ENCODE measurements at places on chromosomes 12 and 14. TPM values are rescaled to one million over a fixed set of nuclear protein-coding genes. Genes with fewer than 3 reads are reported as not detected.

DNA sequence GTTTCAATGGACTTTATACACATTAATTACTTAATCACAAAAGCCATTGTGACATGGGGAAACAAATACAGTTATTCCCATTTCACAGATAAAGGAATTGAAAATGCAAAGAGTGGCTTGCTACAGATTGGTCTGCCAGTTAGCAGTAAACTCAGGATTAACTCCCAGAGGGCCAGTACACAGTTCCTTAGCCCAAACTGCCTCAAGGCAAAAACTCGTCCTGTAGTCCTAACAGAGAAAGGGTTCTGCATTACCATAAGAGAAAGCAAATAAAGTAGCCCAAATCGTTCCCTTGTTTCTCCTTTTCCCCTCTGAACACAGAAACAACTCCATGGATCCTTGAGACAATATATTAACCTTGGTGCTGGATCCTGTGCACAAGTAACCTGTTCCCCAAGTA lies 274.4 kb downstream of the LRIG3 start:
- no peak for DNase-seq

DNA sequence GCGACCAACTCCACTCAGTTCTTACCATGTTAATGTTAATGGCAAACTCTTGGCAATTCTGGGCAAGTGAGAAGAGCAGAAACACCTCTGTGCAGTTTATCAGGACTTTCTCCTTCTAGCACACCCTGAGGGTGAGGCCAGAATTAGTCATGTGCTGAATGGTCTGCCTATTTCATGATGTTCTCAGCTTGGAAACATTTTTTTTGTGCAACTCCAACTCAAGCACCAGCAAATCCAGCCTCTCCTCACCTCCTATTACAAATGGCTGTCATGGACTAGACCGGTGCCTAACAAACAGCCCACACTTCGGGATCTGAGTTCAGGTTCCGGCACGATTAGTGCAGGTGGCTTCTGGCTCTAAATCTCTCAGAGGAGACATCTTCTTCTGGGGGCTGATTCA lies 246.0 kb downstream of the ZFP36L1 start:
- DNase-seq: no peak

DNA sequence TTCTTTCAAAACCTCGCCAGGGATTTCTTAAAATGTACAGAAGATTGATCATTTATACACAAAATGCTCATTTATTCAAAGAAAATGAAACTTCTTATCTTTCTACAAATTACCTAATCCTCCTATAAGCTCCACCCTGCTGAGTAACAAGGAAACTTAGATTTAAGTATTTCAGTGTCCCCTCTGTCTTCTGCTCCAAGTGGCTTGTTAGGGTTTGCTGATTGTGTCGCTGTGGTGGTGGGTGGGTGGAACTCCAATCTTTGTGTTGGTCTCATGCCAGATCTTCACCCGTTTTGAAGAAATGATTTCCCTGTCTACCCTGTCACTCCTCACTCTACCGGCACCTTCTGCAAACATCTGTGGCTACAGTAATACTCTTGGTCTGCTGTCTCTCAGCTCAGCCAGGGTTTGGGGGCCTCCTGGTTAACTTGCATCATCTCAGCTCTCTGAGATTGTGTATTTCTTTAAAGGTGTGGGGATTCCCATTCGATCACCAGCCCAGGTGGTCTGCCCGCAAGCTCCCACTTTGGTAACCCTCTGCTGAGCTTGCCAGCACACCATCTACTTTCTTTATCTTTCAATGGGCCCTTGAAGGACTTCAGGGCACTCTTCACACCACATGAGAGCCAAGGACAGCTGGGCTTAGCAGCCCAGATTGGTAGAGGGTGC lies 73.8 kb downstream of the DRAM1 start:
- DNase-seq: no peak

GRCh38 chr14:34164162-34164864 lies 213.4 kb upstream of the EGLN3 start:
- no peak for DNase-seq

GRCh38 chr12:130204541-130204953 lies 42.3 kb downstream of the FZD10 start:
- no peak for DNase-seq

- DNase-seq: no peak
Observed at GRCh38 chr14:86296173-86296572, 766.2 kb downstream of the FLRT2 start.

- DNase-seq: no peak
Observed at GRCh38 chr12:41619705-41620104, 431.6 kb downstream of the PDZRN4 start.

DNA sequence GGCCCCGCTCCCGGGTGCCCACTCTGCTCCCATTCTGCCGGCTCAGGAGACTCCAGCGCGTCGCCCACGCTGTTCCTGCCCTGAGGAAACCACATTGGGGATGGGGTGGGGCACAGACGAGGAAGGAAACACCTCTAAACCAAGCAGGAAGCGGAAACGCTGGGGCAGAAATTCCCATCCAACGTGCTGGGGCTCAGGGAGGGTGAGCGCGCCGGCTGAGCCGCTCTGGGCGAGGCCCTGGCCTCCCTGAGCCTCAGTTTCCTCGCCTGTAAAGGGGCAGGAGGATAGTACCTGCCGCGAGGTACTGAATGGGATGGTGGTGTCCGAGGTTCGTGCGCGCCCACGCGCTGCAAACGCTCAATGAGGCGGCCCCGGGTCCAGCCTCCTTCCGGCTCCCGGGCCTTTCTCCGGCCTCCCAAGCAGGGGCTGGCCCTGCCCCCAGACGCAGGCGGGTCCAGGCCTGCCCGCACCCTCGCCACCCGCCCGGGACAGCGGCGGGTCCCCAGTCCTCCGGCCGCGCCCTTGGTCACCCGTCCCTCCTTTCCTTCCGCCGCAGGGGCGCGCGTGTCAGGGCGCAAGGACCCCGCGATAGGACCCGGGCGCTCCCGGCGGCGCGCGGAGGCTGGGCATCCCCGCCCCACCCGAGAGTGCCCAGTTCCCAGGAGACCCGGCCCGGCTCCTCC lies 673 bp downstream of the BEGAIN start:
- DNase-seq: peak; percentile 67

DNA sequence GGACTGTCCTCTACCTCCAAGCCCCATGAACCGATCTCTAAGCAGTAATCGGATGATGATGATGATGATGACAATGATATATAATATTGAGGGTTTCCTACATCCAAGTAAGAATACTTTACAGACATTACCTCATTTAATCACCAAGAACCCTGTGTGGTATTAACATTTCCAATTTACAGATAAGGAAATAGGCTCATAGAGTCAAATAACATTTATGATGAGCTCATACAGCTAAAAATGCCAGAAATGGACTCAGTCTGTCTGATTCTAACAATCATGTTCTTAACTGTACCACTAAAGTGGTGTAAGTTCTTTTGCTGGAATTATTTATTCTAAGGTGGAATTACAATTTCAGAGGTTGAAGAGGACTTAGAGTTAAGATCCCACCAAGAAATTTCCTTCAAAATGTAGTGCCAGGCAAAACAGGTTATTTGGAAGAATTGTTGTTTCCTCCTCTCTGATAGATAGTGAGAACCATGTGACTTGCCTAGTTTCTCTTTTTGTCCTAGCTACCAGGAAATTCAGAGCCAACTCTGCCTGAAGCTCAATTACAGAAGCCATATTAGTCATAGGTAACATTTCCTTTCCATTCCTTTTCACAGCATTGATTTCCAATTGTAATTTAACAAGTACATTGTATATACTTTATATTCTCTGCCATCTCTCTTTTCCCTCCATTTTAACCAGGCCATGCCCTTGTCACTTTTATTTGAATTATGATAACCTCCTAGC lies 23.8 kb upstream of the CCDC175 start:
- no peak for DNase-seq

DNA sequence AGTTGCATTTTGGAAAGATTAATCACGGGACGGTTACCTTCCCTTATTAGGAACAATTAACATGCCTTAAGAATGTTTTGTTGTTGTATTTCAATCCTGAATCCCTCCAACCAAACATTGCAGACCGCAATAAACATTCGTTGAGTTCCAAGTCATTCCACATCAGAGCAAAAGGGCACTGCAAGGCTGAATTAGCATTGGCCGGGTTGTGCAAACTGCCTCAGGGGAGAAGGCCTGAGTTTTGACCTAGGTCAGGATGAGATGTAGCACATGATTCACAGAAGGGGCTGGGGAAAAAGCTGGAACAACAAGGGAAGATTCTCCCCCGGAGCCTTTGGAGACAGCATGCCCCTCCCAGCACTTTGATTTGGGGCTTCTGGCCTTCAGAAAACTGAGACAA lies 82.1 kb upstream of the BDKRB2 start:
- DNase-seq: no peak

DNA sequence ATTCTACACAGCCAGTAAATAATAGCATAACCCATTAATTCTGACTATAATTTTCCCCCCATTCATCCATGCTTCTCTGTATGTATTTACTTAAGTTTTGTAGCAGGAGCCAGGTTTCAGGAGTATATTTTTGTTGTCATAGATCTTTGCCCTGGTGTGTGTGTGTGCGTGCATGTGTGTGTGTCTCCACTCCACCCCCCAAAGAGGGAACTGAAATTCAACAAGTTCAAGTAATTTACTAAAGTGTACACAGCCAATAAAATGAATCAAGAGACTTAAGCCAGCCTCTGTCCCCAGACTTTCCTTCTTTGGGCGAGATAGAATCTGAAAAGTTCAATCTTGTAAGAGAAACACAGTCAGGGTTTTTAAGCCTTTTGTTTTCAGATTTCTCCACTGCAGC lies 792.0 kb downstream of the MED13L start:
- no peak for DNase-seq

DNA sequence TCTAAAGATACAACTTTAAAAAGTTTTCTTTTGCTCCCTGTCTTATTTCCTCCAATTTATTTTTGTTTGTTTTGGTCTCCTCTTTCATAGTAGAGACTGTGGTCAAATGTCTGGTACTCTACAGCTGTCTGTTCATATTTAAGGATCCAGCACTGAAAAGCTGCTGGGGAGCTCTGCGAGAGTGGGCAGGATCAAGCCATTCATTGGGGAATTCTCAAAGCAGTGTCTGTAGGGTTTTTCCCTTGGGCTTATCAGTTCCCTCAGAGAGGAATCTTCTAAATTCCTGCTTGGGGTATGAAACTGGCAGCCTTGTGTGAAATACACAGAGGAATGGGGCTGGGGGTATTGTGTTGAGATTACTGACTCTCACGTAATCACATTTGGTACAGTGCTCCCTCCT lies 52.3 kb downstream of the FNTB start:
- no peak for DNase-seq

DNA sequence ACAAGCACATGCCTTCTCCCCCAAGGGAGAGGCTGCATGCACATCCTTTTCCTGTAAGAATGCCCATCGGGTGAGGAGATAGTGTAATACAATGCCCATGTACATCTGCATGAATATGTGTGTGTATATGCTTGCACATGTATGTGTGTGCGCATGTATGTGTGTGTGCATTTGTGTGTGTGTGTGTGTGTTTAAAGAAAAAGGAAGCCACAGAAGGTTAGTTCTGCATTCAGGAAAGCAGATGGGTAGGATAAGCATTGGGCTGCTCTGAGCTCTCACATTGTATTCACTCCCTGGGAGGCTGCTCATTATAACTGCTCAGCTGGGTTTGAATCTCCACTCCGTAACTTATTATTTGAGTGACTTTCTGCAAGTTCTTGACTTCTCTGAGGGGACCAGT lies 74.3 kb downstream of the GALNT8 start:
- DNase-seq: no peak

Gene SMOC1
- total RNA-seq: not detected

GRCh38 chr14:49768301-49769121 lies 558 bp downstream of the KLHDC2 start:
- peak; percentile 57 for DNase-seq

Gene STYX
- total RNA-seq: 2.8 TPM

Gene SIX1
- 0.05 TPM for total RNA-seq

DNA sequence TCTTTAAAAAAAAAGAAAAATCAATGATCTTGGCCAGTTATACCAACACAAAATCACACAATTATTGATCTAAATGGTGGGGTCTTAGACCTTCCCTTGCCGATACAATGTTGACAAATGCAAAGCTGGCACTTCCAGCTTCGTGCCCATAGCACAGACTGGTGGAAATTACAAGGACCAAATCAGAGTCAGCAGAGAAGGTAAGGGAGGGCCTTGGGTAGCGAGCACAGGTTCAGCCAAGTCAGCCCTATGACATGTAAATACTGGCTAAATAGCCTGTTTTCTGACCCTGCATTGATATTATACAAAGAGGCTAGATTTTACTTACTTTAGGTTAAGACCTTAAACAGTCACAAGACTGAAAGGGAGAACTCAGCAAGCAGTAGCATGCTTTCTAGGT lies 30.3 kb upstream of the WDR89 start:
- peak; percentile 16 for DNase-seq

DNA sequence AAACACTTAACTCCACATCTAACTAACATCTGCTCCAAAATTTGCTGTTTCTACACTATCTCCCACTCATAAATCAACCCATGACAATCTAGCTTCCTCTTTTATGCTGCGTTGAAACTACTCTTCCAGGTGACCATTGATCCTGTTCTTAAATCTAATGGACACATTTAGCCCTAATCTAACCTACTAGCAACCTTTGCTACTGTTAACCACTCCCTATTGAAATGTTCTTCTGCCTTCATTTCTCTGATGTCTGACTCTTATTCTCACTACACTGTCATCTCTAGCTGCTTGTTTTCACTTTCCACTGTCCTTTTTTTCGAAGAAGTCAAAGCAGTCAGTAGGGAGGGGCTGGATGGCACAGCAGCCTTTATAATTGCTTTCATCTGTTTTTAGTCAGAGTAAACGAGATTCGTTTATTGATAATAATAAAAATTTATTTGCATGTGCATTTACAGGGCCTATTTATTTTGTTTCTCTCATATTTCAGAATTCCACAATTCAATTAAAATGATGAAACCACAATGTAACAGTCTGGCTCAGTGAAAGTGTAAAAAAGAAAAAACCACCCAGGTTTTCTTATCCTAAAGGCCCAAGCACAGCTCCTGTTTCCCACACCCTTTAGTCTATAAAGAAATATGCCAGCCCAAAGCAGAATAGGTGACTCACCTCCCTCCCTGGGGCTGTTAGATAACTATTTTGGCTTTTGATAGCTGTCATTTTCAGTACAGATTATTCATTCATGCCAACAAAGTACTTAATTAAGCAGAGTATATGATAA lies 44.9 kb downstream of the ATP2B1 start:
- DNase-seq: no peak

Gene BDKRB2
- total RNA-seq: 0.05 TPM

GRCh38 chr14:50825307-50825706 lies 5.7 kb downstream of the NIN start:
- DNase-seq: no peak

DNA sequence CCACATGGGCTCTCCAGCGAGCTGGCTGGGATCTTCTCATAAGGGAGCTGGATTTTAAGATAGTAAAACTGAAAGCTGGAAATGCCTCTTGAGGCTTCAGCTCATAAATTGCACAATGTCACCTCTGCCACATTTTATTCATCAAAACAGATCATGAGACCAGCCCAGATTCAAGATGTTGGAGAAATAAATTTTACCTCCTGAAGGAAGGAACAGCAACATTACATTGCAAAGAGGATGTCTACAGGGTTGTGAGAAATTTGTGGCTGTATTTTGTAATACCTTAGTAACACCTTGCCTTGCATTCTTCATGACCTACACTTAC lies 43.1 kb upstream of the KRR1 start:
- no peak for DNase-seq

GRCh38 chr14:83071888-83072501 lies 1538.3 kb upstream of the SEL1L start:
- DNase-seq: peak; percentile 44

All from HT-29 (cell line).